AML-193 (cell line): ENCODE measurements at places on chromosomes 3 and 15.
A peak's percentile ranks its signal among the peaks of the same experiment; 100 is the strongest.

DNA sequence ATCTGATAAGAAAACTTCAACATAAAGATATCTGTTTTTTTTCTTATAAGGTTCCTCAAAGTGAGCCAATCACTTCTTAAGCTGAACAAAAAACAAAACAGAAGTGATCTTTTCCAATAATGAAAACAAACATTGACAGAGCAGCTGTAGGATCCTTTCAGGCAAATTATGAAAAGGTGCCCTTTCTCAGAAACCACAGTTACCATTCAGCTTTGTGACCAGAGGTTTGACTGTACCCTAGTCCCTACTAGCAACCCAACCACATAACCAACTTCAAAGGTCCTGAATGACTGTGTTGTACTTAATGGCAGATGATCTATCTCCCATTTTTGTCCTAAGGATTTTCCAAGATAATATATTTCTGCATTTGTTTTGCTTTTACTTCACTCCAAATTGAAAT, 39.4 kb upstream of the CCR2 start:
- DNase-seq: no peak

GRCh38 chr3:10547841-10548783, 42.7 kb upstream of the ATP2B2 start:
- DNase-seq: no peak

DNA sequence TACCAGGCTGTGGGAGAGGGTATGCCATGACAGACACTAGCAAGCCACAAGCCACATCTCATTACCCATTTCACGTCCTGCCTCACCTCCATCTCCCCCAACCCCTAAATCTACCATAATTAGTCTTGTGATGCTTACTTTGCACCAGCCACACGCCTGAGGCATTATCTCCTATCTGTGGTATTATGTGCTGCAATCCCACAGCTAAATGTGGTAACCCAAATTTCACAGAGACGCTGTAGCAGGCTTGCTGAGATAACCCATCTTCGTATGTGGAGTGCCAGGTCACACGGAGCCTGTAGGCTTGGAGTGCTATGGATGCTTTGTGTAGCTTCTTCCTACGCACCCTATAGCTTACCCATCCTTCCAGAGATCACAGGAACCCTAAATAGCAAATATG, 256.7 kb upstream of the KCNH8 start:
- no peak for DNase-seq

DNA sequence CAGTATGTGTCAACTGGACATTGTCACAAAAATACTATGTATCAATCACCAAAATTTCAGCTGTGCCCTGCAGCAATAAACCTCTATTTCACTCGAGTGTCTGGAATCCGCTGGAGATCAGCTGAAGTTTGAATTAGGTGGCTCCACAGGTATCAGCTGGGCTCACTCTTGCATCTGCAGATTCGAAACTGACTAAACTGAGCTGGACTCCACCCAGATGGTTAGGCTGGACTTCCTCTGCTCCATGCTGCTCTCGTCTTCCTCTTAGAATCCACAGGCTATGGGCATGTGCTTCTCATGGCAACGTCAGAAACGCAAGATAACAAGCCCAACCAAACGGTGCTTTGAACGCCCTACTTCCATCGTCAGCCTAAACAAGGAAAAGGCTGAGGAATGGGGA, 565.3 kb upstream of the ROBO2 start:
- DNase-seq: no peak

DNA sequence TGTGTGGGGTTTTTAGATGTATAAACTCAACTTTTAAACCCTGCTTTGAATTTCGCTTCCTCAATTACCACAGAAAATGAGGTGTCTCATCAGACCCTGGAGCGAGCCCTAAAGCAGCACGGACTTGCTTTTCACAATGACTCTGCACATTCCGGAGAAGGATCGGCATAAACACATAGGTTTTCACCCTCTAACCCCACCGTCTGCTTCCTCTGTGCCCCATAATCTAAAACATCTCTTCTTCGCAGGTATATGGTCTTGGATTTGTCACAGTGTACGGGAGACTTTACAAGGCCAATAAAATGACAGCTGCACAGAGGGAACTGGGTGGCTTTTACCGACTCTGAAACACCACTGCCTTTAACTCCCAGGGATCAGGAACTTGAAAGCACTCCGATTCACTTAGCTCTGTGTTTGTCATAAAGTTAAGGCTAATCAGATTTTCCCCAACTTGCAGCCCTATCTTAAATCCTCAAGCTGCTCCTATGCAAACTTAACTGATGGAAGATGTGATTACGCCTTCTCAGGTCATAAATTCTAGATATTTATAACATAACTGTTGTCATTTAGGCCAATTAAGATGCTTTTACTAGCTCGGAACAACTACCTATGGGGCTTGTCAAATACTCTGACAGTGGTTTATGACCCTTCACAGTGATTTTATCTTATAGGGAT, 133.4 kb upstream of the WNT5A start:
- DNase-seq: no peak

GRCh38 chr15:85490856-85491255, 110.5 kb downstream of the AKAP13 start:
- DNase-seq: peak; percentile 4

DNA sequence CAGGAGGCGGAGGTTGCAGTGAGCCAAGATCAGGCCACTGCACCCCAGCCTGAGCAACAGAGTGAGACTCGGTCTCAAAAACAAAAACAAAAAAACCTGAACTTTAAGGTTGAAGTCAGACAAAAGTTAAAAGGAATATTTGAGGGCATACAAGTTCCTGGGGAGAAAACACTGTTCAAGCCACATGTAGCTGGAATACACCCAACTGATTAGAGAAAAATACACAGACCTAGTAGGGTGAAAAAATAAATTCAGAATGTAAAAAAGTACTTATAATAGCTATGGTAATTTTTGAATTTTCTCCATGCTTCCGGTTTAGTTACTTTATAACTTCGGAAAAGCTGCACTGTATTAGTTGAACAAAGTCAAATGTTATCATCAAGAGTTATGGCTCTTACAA, 42.6 kb upstream of the SNTN start:
- no peak for DNase-seq

GRCh38 chr3:128007033-128007424, 45.2 kb upstream of the SEC61A1 start:
- DNase-seq: no peak
